Karpas-422 (cell line): ENCODE measurements at places on chromosomes 2 and 18.

- no peaks in the 10 kb centered on the region for H3K4me1 ChIP-seq
- H3K36me3 ChIP-seq: peaks cover 77% of the 10 kb centered on the region
These were observed 32.6 kb downstream of the ANKMY1 start for GRCh38 chr2:240524963-240525718.

- peak; percentile 77 for DNase-seq
- H3K27me3 ChIP-seq: no peaks in the 10 kb centered on the region
- H3K4me3 ChIP-seq: no peak overlapping the region
- no peak overlapping the region for H3K27ac ChIP-seq
These were observed 89.5 kb upstream of the STK39 start for GRCh38 chr2:168336786-168337388.

- H3K4me3 ChIP-seq: no peak overlapping the region
- H3K27me3 ChIP-seq: no peaks in the 10 kb centered on the region
- H3K36me3 ChIP-seq: no peaks in the 10 kb centered on the region
- H3K27ac ChIP-seq: no peak overlapping the region
- no peak for DNase-seq
These were observed 49.4 kb downstream of the AQP12A start for GRCh38 chr2:240741091-240741490.

DNA sequence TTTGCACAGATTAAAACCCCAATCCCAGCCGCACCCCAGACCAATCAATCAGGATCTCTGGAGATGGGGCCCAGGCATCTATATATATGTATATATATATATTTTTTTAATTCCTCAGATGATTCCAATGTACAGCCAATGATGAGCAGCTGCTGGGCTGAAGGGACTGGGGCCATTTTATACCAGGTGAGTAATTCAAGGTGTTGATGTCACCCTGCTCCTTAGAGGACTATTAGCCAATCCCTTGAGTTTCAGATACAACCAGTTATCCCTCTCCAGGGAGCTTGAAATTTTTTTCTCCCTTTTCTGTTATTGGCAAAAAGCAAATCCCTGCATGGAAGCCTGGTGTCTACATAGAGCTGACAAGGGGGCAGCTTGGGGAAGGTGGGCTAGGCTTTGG lies 59.8 kb downstream of the MCFD2 start:
- H3K36me3 ChIP-seq: no peaks in the 10 kb centered on the region
- H3K4me3 ChIP-seq: no peak overlapping the region
- DNase-seq: no peak
- no peaks in the 10 kb centered on the region for H3K27me3 ChIP-seq

DNA sequence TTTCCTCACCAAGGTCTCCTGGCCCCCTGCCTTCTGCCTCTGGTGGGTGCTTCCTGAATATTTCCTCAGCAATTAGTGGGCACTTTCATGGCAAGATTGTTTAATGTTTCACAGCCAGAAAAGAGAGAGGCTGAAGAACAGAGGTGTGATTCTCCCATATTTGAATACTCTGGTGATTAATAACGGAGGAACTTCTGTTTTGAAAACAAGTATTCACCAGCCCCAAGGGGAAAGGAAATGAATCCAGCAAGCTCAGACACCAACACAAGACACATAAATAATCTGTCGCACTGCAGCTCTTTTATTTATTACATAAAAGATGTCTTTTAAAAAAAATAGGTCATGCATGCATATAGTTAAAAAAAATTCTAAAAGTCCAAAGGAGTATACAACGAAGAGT lies 57.7 kb downstream of the MRPL35 start:
- no peaks in the 10 kb centered on the region for H3K27me3 ChIP-seq
- no peak overlapping the region for H3K27ac ChIP-seq
- H3K36me3 ChIP-seq: no peaks in the 10 kb centered on the region
- DNase-seq: no peak
- H3K4me3 ChIP-seq: no peak overlapping the region
- no peaks in the 10 kb centered on the region for H3K4me1 ChIP-seq

DNA sequence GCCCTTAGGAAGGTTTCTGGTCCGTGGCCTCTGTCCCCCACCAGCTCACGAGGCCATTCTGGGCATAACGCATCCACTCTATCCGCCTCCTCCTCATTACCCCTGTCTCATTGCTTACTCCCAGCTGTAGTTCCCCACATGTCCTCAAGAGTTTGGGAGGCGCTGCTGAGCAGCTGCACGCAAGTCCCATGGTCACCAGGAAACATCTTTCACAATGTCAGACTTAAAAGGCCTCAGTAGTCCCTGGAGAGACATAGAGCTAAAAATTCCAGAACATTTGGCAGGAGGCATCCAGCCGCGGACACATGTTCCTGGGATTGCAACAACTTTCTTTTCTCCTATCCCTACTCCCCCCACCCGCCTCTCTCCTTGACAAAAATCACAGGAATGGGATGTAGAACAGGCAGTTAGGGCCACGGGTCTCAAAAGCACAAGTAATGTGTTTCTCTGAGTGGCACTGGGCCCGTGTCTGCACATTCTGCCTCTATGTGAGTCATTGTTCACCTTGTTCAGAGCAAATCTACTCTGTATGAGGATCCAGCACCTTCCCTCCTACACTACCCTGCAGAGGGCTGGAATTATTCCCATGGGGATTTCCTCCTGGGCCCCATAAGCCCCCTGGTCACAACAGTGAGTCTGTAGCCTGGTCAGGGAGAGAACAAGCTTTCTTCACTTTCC lies 8.1 kb downstream of the LBH start:
- no peaks in the 10 kb centered on the region for H3K27me3 ChIP-seq
- no peaks in the 10 kb centered on the region for H3K4me1 ChIP-seq
- peak; percentile 89 for DNase-seq
- H3K4me3 ChIP-seq: no peak overlapping the region
- no peak overlapping the region for H3K27ac ChIP-seq

- no peak overlapping the region for H3K27ac ChIP-seq
- no peaks in the 10 kb centered on the region for H3K27me3 ChIP-seq
- peaks cover 47% of the 10 kb centered on the region for H3K36me3 ChIP-seq
These were observed 93.6 kb upstream of the UBXN4 start for GRCh38 chr2:135647836-135648579.

DNA sequence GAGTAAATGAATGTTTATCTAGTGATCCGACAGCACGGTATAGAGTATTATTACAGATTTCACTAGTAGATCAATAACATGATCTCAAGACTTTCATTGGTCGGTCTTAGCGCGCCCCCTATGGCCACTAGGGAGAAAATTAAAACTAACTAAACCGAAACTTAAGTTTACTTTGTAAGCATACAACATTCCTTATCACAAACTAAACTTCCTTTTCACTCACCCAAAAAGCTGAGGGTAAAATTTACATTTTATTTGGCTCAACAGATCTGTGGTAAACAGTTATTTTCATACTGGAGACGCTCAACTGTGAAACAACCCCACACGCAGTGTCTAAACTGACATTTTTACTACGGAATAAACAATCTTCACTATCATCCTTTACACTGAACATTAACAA lies 215.6 kb upstream of the MAP2 start:
- DNase-seq: peak; percentile 79
- peaks cover 3% of the 10 kb centered on the region; the same call in 1 of the 2 replicates for H3K4me1 ChIP-seq
- H3K27me3 ChIP-seq: no peaks in the 10 kb centered on the region
- H3K4me3 ChIP-seq: peak overlapping the region; percentile 58
- H3K36me3 ChIP-seq: no peaks in the 10 kb centered on the region

DNA sequence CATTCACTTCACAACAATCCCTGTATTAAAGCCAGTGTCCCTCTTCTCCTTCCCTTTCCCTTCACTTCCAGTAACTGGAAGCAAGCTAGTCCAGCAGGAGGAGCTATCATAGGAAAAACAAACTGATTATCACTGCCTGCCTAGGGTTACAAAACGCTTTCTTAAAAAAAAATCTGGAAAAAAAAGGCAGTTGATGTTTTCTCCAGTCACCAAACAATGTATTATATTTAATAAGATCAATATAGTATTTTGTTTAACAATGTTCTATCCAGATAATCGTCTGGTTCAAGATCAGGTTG lies 78.8 kb upstream of the ITGB6 start:
- no peak overlapping the region for H3K4me3 ChIP-seq
- no peaks in the 10 kb centered on the region for H3K36me3 ChIP-seq
- H3K27ac ChIP-seq: no peak overlapping the region
- no peaks in the 10 kb centered on the region for H3K27me3 ChIP-seq

- 0 out of 2 replicates have a peak, but pooled peaks cover 2% of the 10 kb centered on the region for H3K27me3 ChIP-seq
- no peak overlapping the region for H3K27ac ChIP-seq
- H3K4me3 ChIP-seq: no peak overlapping the region
- DNase-seq: no peak
These were observed 18.6 kb downstream of the THNSL2 start for GRCh38 chr2:88188748-88189147.

DNA sequence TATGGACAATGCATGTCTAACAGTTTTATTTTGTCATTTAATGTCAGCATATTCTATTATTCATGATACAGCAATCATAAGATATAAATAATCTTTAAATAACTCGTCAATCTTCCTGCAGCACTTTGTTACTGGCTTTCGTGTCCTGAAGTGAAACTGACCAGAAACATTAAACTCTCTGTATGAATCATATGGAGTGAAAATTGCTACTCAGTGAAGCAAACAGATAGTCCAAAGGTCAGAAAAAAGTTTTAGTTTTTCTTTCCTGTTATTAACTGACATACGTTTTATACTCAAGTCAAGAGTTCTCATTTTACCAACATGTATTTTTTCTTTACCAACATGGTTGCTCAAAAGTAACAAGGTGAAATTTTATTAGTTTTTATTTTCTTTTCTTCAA lies 106.8 kb upstream of the GALNT5 start:
- H3K4me3 ChIP-seq: no peak overlapping the region
- H3K27me3 ChIP-seq: no peaks in the 10 kb centered on the region
- no peak overlapping the region for H3K27ac ChIP-seq
- H3K4me1 ChIP-seq: no peaks in the 10 kb centered on the region

DNA sequence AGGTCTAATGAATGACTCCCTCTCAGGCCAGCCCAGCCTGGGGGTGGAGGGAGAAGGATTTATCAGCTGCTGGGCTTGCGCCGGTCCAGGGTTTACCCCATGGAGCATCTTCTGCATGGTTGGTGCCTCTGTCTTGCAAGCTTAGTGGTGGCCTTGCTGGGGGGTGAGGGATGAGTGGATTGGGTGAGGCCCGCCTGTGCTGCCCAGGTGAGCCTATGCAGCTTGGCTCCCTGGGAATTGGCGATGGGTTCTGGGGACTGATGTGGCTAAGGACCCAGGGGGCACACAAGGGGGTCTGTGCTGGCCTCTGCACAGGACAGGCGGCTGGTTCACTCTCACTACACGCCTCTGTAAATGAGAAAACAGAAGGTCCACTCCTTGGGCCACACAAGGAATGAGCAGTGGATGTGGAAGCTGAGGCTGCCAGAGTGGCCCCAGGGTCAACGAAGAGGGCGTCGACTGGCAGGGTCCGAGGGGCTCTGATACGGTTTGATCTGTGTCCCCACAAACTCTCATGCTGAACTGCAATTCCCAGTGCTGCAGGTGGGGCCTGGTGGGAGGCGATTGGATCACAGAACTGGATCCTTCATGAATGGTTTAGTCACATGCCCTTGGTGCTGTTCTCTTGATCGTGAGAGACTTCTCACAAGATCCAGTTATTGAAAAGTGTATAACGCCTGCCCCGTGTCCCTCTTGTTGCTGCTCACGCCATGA lies 151.6 kb upstream of the HDAC4 start:
- no peaks in the 10 kb centered on the region for H3K36me3 ChIP-seq
- no peaks in the 10 kb centered on the region for H3K27me3 ChIP-seq

GRCh38 chr2:74497777-74498499 lies 1.5 kb downstream of the LBX2 start:
- peaks cover 19% of the 10 kb centered on the region for H3K4me1 ChIP-seq
- no peaks in the 10 kb centered on the region for H3K27me3 ChIP-seq
- no peak for DNase-seq
- H3K27ac ChIP-seq: no peak overlapping the region
- peaks cover 11% of the 10 kb centered on the region; the same call in 1 of the 2 replicates for H3K36me3 ChIP-seq

GRCh38 chr18:63619661-63620060 lies 24.4 kb downstream of the SERPINB4 start:
- DNase-seq: no peak
- no peak overlapping the region for H3K4me3 ChIP-seq
- no peaks in the 10 kb centered on the region; the same call in 1 of the 2 replicates for H3K36me3 ChIP-seq
- no peaks in the 10 kb centered on the region for H3K27me3 ChIP-seq
- H3K4me1 ChIP-seq: peaks cover 11% of the 10 kb centered on the region

- H3K36me3 ChIP-seq: no peaks in the 10 kb centered on the region
- no peak for DNase-seq
- H3K27me3 ChIP-seq: no peaks in the 10 kb centered on the region
- no peak overlapping the region for H3K27ac ChIP-seq
- H3K4me1 ChIP-seq: peaks cover 6% of the 10 kb centered on the region
These were observed 76.9 kb downstream of the NXPH2 start for GRCh38 chr2:138703242-138703641.

DNA sequence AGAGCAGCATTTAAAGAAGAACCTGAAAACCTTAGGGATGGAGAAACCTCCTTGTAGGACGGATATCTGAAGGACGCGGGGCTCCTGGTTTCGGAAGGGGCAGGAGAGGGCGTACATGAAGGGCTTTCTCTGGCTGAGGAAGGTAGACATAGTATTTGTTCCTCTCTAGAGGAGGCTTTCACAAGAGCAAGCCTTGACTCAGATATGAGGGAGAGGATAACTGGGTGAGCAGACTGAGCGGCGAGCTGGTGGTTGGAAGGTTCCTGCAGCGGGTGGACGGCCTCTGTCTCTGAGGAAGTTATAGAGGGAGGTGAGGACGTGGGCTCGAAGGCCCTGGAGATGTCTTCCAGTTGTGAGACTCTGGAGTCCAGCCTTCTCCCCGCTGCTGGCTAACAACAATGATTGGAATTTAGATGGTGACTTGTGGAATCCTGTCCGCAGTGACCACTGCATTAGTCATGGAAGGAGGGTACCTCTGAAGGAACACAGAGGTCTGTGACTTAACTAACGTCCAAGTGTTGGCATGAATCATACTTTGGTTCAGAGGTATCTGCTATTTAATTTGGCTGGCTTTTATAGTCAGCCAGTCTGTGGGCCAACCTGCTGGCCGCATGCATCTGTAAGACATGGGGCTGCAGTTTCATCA lies 80.9 kb downstream of the ASAP2 start:
- no peak overlapping the region for H3K27ac ChIP-seq
- H3K4me3 ChIP-seq: no peak overlapping the region
- no peaks in the 10 kb centered on the region for H3K27me3 ChIP-seq
- DNase-seq: no peak
- H3K4me1 ChIP-seq: no peaks in the 10 kb centered on the region

DNA sequence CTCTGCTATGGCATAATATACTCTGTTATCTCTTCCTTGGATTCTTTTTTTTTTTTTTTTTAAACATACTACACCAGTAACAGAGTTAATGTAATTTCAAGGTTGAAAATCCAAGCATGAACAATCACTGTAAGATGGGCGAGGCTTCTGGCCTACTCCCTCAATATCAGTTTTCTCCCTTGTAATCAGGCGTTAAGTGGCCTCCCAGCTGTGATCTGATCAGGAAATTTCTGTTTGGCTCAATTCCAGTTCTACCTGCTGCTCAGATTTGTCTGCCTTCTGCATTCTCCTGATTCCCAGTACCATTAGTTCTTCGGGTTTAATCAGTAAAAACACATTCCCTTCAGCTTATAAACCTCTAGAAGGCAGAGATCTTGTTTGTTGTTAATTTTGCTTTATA lies 18.6 kb downstream of the PRKD3 start:
- H3K36me3 ChIP-seq: no peaks in the 10 kb centered on the region

- H3K27me3 ChIP-seq: no peaks in the 10 kb centered on the region
- peaks cover 11% of the 10 kb centered on the region; the same call in 1 of the 2 replicates for H3K36me3 ChIP-seq
- no peak for DNase-seq
- H3K4me3 ChIP-seq: no peak overlapping the region
These were observed 65.4 kb downstream of the DIS3L2 start for GRCh38 chr2:232026910-232027309.
